ENCODE measurements at places on chromosomes 11 and 22.

- DNase-seq: no peak
These were observed 12.0 kb downstream of the TBC1D22A start for GRCh38 chr22:46774253-46774979.

GRCh38 chr11:69135420-69136363 lies 20.0 kb upstream of the SMIM38 start:
- no peak for DNase-seq

GRCh38 chr11:61955422-61956135 lies 5.4 kb downstream of the BEST1 start:
- DNase-seq: no peak

GRCh38 chr11:63840356-63841060 lies 1.6 kb downstream of the MARK2 start:
- no peak for DNase-seq

- no peak for DNase-seq
These were observed 68.3 kb upstream of the NAV2 start for GRCh38 chr11:19644316-19644715.

DNA sequence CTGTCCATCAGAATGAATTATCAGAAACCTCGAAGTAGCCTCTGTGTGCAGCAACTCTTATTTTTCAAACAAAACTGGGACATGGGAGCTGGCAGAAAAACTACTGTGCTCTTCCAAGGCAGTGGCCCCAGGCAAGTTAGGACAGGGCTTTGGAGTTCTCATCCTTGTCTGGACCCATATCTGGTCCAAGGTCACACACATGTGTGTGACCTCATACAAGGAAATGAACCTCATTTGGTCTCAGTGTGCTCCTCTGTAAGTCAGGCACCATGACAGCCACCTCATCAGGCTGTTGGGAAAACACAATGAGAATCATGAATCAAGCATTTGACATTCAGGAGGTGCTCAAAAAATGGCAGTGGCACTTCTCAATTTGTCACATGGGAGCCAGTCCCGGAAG lies 25.8 kb downstream of the LARGE1 start:
- DNase-seq: no peak

GRCh38 chr11:30875806-30876205 lies 289.7 kb upstream of the MPPED2 start:
- no peak for DNase-seq

GRCh38 chr22:33657670-33658069 lies 262.6 kb downstream of the LARGE1 start:
- DNase-seq: no peak

GRCh38 chr22:25644122-25644521 lies 79.6 kb downstream of the GRK3 start:
- DNase-seq: no peak

GRCh38 chr11:87198266-87198881 lies 160.6 kb downstream of the TMEM135 start:
- DNase-seq: no peak

- DNase-seq: no peak
These were observed 16.6 kb downstream of the TSPAN18 start for GRCh38 chr11:44743326-44743725.

- DNase-seq: no peak
These were observed 17.7 kb downstream of the APLP2 start for GRCh38 chr11:130087294-130087926.

GRCh38 chr11:109902764-109903433 lies 190.3 kb upstream of the ZC3H12C start:
- DNase-seq: no peak

GRCh38 chr22:29073618-29074275 lies 912 bp downstream of the KREMEN1 start:
- DNase-seq: no peak

DNA sequence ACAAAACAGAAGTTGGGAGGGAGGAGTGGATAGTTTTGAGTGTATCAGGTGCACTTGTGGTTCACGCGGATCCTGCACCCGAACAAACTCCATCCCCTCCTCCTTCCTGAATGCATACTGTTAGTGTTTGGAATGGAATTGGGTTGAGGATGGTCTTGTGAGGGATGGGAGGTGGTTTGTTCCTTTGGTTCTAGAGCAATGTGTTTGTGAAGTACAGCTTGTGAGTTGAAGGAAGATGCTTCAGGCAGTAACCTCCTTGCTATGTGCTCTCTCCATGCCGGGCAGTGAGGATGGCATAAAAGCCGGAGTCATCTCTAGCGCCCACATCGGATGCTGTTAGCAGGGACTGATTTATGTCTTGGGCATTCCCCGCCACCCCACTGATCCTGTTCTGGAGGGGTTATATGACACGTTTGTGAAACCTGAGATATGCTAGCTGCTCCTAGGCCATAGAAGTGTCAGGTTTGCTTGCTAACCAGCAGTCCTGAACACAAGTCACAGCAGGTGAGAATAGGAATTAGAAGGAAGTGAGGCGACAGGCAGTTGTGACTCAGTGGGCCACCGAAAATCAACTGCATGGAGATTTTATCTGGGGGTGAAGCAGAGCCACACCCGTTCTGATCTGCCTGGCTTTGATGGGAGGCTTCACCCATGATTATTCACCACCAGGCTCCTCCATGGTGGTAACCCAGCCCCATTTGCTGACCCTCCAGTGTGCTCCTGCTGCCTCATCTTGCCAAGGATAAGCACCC lies 2.2 kb downstream of the BCR start:
- DNase-seq: peak; percentile 43

GRCh38 chr11:41307296-41308080 lies 152.0 kb downstream of the LRRC4C start:
- DNase-seq: no peak

- DNase-seq: no peak
These were observed 36.6 kb downstream of the KIAA1671 start for GRCh38 chr22:24989135-24989534.

DNA sequence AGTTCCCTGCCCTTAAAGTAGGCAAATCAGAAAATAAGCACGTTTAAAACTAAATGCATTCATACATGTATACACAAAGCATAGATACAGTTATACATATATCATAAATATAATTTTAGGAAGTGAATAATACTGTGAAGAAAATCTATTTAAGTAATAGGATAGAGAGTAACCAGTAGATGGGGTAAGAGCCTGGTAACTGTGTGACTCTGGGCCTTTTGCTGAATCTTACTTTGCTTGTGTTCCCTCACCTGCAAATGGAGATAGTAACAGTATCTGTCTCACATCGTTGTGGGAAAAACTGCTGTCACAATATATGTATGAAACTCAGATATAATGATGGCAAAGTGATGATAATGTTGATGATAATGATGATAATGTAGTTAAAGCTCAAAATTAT lies 29.9 kb downstream of the MS4A2 start:
- no peak for DNase-seq

- no peak for DNase-seq
These were observed 7.3 kb upstream of the SYT7 start for GRCh38 chr11:61587951-61588727.

DNA sequence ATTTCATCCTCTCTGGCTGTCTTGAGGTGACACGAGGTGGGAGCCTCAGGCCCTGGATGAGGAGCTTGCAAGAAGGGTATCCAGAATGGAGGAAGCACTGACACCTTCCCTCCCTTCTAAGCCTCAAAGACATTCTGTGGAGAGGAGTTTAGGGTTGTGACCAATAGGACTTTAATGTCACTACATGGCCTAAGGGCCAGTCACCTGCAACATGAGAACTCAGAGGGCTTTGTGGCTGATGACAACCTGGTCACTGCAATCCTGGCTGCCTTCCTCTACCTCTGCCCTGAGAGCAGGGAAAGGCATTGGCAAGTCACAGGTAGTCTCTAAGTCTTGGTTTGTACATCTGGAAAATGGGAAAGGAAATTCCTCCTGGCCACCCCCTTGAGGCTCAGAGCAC lies 33.7 kb downstream of the PISD start:
- DNase-seq: no peak

GRCh38 chr11:78981153-78981552 lies 406.5 kb upstream of the NARS2 start:
- DNase-seq: no peak

GRCh38 chr11:20253796-20254195 lies 93.5 kb upstream of the DBX1 start:
- DNase-seq: no peak

DNA sequence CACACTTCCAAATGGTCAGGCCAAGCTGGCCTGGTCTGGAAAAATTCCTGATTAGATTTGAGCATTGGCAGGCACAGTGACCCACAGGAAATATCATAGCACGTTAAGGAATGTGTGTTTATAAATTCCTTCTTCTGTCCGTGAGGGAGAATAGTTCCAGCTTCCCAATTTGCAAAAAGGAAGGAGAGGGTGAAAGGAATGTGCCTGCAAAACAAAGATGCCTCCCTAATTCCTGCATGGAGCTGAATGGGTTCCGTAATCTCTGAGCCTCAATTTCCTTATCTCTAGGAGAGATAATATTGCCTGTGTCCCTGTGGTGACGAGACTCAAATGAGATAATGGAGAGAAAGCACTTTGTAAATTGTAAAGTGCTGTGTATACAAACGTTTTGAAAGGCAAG lies 105.1 kb downstream of the FEZ1 start:
- DNase-seq: no peak

- peak; percentile 56 for DNase-seq
These were observed 9.4 kb upstream of the SAMM50 start for GRCh38 chr22:43945632-43946383.

GRCh38 chr22:23089633-23090456 lies 19.5 kb downstream of the GNAZ start:
- DNase-seq: no peak

DNA sequence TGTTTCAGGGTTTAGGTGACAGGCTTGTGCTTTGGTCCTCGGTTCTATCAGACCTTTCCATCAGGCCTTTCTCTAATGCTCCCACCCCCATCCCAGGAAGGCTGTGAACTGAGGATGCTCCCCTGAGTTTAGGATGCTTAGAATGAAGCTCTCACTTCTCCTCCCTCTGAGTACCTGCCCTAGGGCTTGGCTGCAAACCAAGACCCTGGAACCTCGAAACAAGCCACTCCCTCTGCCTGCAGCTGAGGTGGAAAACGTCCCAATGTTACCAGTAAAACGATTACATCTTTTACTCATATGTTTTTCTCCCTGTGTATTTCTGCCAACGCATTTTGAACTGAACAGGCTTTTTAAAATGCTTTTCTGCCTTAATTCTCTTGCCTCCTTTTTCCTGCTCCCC lies 54.5 kb upstream of the BMAL1 start:
- DNase-seq: no peak

DNA sequence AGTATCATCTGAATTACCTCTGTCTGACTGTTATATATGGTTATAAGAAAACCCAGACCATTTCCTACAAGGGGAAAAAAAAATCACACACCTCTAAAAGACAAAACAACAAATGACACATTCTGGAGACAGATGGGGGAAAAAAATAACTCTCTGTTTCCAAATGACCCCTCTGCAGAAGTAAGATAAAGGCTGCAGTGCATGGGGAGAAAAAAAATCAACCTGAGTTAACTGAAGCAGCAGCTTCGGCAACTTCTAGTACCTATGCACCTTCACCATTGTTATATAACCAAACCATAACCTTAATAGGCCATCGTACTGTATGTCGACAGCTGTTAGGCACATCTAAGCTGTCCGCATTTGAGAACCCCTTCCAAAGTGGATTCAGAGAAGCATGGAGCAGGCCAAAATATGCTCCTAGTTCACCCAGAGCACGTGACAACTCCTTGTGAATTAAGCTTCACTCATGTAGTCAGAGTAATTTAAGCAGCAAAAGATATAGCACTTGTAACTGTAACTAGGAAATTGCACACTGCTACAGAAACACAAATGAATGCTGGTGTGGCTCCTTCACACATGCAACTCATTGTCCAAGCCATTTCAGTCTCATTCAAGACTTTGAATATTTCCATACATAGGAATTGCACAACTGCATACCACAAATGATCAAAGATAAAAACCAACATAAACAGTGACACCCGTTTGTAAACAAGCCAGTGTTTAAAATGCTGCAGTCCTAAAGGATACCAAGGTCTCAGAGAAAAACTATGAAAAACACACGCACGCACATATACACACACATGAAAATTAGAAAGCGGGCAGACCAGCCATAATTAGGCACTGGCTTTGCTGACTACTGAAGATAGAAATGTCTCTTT lies 2.7 kb downstream of the SIK3 start:
- peak; percentile 31 for DNase-seq

- DNase-seq: no peak
These were observed 705 bp downstream of the UNC93B1 start for GRCh38 chr11:68002938-68003845.

DNA sequence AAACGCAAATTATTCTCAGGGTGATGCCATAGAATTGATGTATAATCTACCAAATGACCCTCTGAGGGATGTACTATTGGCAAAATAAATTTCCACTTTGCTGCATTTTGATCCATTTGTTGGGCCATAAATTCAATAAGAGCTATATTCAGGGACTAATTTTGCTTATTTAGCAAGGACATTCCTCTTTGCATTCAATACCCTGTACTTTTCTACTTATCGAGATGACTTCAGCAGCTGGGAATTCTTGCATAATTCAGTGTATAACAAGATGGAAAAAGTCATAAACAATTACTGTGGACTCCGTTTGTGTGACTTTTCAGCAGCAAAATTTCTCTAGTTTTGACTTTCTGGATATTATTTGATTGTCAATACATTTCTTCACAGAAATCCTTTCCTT lies 744.7 kb upstream of the CCDC179 start:
- no peak for DNase-seq

DNA sequence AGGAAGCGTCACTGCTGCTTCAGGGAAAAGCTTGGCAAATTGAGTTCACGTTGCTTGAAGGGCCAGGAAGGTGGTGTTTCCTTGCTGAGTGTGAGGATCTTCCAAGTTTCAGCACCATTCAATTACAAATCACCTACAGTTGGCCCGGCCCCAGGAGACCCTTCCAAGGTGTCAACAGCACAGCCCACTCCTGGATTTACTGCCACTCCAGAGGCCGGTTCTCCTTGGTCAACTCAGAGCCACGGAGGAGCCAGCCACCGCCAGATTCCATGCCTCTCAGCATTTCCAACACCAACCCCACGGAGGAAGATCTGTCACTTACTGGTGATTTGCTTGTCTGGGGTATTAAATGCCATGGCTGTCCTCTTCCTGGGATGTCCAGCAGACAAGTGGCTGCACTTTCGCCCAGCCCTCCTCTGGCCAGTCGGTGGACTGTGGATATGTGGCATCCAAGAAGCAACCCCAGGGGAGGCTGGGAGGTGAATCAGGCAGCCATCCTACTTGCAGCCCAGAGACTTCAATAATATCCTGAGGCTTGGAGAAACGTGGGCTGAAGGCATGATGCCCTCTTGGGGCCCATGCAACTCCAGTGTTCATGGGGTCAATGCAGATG lies 74.1 kb upstream of the SHANK2 start:
- no peak for DNase-seq

GRCh38 chr11:18697576-18697975 lies 1.0 kb upstream of the TMEM86A start:
- no peak for DNase-seq

GRCh38 chr22:16959345-16959930 lies 48.6 kb downstream of the GAB4 start:
- DNase-seq: no peak

DNA sequence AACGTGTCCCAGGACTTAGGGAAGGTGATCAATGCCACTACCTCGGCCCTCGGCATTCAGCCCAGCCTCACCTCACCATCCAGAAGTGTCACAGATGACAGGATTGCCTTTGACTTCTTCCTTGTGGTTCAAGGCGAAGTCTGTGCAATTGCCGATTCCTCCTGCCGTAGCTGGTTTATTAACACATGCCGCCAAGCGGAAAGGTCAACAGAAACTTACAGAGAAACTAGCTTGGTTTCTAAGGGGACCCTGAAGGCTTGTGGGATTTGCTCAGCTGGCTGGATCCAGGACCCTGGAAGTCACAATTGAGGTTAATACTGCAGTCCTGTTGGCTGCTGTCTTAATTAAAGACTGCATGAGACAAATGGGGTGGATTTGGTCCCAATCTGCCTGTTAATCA lies 65.6 kb downstream of the SHANK2 start:
- DNase-seq: no peak

Data from KG1 (cell line).